Colonic mucosa (tissue), 4 donors: ENCODE measurements at places on chromosomes 11 and 22. TPM values are rescaled to one million over a fixed set of nuclear protein-coding genes. Genes with fewer than 3 reads are reported as not detected.

DNA sequence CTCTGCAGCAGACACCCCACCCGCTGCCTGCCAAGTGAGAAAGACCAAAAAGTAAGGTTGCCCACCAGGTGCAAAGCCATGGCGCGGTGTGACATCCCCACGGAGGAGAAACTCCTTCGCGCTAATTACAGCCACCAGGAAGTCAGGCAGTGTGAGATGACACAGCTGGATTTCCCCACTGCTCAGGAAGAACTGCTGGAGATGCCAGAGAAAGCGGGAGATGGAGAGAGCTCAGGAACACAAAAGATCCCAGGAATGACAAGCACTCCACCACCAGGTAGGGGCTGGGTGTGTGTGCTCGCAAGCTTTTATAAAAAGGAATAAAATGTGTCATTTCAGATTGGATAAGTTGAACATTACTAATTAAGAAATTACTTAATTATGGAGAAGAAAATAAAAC lies 292.7 kb downstream of the OPCML start:
- no peaks in the 10 kb centered on the region for H3K4me1 ChIP-seq
- H3K27ac ChIP-seq: no peak overlapping the region
- H3K4me3 ChIP-seq: no peak overlapping the region
- no peak for DNase-seq

Gene OAF
- 142 TPM for total RNA-seq

- no peaks in the 10 kb centered on the region for H3K27me3 ChIP-seq
- no peak overlapping the region for H3K27ac ChIP-seq
Observed at GRCh38 chr11:45347348-45348082, 61.4 kb upstream of the SYT13 start.

Gene PICALM
- 162 TPM for total RNA-seq

DNA sequence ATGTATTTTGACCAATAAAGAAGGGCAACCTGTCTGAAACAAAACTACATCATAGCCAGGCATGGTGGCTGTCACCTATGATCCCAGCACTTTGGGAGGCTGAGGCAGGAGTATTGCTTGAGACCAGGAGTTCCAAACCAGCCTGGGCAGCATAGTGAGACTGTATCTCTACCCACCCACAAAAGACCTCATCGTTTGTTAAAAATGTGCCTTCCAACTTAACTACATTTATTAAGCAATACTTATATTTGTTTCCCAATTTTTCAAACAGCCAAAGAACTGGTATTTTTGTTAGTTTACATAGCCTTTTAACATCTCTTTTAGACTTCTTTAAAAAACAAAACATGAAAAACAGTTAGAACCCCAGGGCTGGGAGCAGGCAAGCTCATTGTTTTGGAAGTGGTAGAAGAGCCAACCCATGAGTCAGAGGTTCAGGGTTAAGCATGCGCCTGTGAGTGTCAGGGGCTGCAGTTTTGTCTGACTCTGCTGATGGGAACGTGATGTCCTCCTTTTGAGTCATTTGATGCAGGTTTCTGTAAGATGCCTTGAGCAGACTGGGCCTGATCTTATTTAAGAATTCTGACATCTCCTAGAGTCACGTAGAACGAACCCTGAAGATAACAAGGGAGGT lies 53.9 kb upstream of the CRTAM start:
- DNase-seq: no peak
- no peaks in the 10 kb centered on the region for H3K27me3 ChIP-seq
- no peaks in the 10 kb centered on the region for H3K4me1 ChIP-seq
- H3K36me3 ChIP-seq: no peaks in the 10 kb centered on the region
- no peak overlapping the region for H3K27ac ChIP-seq
- H3K4me3 ChIP-seq: no peak overlapping the region
